ENCODE measurements at places on chromosomes 5 and 9.

DNA sequence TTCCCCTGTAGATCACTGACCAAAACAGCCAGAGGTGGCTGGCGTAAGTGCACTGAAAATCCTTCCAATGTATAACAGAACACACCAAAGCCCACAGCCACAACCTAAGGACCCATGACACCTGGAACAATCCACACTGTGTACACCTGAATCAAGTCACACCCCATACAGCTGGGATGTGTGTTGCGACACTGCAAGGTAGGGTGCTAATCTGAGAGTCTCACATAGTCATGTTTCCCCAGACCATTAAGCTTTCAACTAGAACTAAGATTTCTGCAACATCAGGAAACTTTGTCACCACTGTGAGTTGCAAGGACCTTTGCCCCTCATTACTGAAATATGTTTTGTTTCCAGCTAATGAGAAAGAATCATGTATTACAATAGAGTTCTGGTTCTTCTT is 59.4 kb downstream of the MED27 start:
- DNase-seq: no peak

- DNase-seq: no peak
These were observed 53.0 kb downstream of the PCDH1 start for GRCh38 chr5:141825241-141825671.

GRCh38 chr9:128863647-128864046 is 18.1 kb downstream of the KYAT1 start:
- peak; percentile 71 for DNase-seq

DNA sequence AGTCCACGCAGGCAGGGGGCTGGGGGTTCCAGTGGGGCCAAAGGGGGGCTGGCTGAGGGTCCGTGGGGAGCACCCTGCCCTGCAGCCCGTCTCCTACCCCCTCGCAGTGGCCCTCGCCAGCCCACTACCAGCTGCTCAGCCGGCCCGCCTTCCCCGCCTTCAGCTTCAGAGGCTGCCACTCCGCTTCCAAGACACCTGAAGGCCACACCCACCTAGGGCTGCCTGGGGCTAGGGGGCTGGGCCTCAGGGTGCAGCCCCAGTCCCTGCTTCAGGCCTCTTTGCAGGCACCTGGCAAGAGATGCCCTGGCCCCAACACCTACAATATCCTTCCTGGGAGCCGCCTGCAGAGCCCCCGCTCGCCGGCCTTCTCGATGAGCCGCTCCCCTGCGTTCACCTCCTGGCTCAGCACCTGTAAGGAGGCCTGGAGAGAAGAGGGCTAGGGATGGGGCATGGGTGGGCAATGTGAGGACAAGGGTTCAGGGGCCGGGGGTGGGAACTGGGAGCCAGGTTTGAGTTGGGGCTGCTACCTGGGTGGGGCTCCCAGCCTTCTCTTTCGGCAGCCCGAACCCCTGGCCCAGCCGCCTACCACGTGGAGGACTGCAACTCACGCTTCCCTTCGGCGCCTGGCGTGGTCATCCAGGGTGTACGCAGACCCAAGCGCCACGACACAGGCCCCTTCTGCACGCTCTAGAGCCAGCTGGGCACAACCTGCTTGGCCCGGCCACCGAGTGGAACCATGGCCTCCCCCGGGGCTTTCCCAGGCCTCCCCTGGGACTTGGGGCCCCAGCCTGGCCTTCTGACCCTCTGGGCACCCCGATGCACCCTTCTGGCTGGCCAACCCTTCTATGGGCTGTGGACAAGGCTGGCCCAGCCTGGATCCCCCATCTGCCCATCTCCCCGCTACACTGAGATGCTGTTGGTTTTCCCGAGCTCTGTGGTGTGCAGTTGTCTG is 1.7 kb downstream of the STPG3 start:
- DNase-seq: no peak

DNA sequence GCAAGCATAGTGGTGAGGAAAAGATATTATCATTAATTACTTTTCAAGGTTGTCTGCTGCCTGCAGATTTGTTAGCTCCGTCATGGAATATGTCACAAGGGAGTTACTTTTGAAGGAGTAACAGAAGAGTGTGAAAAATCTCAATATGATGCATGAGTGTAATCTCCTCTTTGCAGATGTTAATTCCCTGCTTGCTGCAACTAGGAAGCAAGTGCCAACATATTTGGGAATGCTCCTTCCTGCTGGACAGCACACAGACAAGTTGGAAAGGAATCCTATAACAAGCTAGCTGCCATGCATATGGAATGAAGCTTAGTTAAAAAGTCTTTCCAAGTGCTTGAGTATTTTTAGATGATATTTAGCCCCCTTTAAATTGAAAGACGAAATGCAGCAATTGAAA is 2023.6 kb upstream of the CDH6 start:
- DNase-seq: no peak

- no peak for DNase-seq
These were observed 978.8 kb upstream of the DMAC1 start for GRCh38 chr9:8778356-8778755.

DNA sequence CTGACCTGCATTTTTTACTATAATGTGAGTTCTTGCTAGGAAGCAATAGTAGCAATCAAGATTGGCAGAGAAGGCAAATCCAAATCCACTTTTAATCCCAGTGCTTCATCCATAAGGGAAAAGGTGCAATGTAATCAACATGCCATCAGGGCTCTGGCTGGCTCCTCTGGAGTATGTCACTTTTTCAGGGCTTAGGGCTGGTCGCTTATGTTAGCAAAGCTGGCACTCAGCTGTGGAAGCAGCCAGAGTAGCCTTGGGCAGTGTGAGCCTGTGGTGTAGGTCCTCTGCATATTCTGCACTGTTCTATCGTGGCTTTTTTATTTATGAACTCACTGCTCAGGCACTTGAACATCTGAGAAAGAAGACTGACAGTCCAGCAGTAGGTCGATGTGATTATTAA is 16.1 kb downstream of the ACTBL2 start:
- DNase-seq: no peak

GRCh38 chr9:3214741-3215140 is 311.1 kb downstream of the RFX3 start:
- no peak for DNase-seq

GRCh38 chr9:8362250-8362649 is 562.7 kb upstream of the DMAC1 start:
- DNase-seq: no peak

GRCh38 chr5:135451581-135452320 is 400 bp downstream of the TIFAB start:
- no peak for DNase-seq

GRCh38 chr5:77531297-77531696 is 39.2 kb upstream of the WDR41 start:
- no peak for DNase-seq

Measured in CD14-positive monocyte (primary cell).